KG1 (cell line): ENCODE measurements at places on chromosomes 3 and 15.

DNA sequence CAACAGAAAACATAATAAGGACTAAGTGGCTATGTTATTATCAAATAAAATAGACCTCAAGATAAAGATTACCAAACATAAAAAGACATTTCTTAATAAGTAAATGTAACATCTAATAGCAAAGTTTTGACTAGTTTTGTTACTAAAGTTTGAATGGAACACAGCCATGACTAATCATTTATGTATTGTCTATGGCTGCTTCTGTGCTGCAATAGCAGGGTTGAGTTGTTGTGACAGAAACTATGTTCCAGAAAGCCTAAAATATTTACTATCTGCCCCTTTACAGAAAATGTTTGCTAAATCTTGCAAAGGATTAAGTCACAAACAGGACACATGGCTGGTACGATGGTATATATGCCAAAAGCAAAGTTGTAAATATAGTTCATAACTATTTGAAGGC, 37.9 kb upstream of the MYH15 start:
- DNase-seq, result no peak

DNA sequence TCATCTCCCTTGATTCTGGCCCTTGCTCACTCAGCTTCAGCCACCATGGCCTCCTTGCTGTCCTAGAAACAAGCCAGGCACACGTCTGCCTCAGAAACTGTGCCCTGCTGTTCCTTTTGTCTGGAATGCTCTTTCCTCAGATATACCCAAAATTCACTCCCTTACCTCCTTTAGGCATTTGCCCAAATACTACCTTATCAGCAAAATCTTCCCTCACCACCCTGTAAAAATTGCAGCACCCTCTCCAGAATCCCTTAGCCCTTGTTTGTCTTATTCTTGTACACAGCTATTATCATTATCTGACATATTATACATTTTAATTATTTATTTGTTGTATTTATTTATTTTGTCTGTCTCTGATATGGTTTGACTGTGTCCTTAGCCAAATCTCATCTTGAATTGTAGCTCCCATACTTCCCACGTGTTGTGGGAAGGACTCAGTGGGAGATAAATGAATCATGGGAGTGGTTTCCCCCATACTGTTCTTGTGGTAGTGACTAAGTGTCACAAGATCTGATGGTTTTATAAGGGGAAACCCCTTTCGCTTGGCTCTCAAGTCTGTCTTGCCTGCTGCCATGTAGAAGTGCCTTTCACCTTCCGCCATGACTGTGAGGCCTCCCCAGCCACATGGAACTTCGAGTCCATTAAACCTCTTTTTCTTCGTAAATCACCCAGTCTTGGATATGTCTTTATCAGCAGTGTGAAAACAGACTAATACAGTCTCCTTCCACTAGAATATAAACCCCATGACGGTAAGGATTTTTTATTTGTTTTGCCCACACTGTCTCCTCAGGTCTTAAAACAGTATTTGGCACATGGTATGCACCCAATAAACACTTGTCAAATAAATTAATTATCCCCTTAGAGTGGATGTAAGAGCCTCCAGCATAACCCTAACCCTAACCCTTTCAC, 60.0 kb upstream of the STT3B start:
- DNase-seq, result no peak

DNA sequence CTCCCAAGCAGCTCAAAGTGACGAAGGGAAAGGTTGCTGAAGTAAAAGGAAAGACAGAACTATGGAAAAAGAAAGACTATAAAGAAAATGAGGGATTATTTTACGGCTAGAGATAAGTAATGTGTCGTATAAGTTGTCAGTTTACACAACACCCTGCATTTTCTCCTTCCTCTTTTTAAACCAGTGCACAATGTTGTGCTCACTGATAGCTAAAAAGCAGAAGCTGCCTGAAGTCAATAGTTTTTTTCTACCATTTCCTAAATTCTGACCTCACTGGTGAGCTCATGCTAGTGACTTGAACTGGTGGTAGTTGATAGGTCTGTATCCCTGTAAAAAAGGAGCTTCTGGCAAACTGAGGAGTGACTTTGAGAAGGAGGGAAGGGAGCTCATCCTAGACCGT, 368.6 kb upstream of the GBE1 start:
- peak; percentile 48 for DNase-seq

DNA sequence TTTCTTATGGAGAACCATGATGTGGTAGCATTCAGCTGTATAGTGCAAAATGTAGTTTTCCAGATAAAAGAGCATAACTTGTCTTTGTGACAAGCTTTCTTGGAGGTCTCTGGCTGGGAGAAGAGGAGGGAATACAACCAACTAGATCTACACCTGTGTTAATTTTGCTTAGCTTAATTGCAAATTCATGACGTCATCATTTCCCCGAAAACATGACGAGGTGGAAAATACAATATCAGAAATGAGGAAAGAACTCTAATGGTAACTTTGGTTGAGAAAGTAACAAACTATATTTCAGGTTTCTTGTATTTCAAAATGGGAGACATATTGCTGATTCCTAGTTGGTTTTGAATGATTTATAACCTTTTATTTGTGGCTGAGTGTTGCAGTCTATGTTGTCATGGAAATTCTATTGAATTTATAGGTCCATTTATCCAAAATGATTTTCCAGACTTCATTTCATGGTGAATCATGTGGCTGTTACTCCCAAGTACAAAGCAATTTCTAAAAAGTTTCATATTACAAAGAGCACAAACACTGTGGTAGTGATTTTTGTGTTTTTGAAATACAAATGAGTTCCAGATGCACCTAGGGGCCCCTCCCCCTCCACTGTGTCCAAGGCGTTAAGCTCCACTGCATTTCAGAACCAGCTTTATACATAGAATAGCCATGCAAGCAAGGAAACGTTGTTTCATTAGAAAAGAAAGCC, 307.2 kb downstream of the FEZF2 start:
- DNase-seq, result no peak

DNA sequence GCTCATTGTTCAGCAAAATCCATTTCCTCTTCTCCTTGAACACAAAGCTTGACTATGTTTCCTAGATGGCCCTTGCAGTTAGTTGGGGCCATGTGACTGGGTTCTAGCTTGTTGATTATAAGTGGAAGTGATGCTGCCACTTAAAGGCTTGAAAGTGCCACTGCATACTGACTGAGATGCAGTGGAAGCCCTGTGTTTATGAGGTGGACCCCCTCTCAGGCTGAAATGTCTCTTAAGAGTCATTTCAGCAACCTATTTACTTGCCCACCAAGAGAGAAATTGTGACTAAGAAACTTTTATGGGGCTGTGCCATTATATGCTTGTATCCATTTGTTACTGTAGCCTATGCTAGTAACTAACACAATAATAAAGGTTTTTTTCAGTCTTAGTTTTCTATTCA, 8.4 kb upstream of the ANP32A start:
- no peak for DNase-seq

DNA sequence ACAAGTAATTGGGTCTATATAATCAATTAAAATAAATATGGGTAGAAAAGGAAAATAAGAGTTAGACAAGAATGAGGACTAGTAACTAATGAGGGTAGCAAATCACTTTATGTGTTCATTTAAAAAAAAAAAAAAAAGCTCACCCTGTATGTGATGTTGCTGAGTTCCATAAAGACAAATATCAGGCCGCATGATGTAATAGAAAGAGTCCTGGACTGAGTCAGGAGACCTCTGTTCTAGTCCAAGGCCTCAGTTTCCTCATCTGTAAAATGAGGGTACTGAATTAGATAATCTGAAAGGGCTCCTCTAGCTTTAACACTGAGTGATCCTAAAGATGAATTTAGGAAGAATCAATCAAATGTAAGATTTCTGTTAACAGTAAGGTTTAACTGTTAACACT, 117.6 kb downstream of the TBL1XR1 start:
- DNase-seq, result no peak

DNA sequence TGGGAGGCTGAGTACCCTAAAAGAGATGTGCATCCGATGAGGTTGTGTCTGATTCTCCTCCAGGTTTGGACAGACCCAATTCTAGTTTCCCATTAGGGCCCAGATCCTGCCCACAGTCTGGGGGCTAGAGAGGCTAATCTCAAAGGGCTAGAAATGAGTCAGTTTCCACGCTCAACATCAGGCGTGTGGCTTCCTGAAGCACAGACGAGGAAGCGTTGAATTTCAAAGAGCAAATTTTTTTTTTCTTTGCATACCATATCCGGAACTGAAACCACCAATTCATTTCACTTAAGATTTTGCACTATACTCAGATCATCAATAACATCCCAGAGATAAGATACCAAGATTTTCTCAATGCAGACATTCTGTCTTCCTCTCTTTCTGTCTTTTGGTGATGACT, 173.8 kb upstream of the BCL6 start:
- DNase-seq, result peak; percentile 69

GRCh38 chr3:194879991-194880939, 194.6 kb downstream of the FAM43A start:
- no peak for DNase-seq

GRCh38 chr15:78353093-78353492, 12.9 kb downstream of the CRABP1 start:
- DNase-seq, result no peak

- DNase-seq, result no peak
Measured at GRCh38 chr15:42233107-42233506, 25.0 kb upstream of the VPS39 start.
